ENCODE measurements at places on chromosomes 6 and 20. TPM values are rescaled to one million over a fixed set of nuclear protein-coding genes. Genes with fewer than 3 reads are reported as not detected.

GRCh38 chr6:130973521-130974277, 89.3 kb downstream of the EPB41L2 start:
- no peak for DNase-seq

GRCh38 chr6:88566746-88567534, 396.5 kb downstream of the RNGTT start:
- DNase-seq, result no peak

Gene RNF39
- total RNA-seq, result not detected

Gene CFAP206
- total RNA-seq, result not detected

DNA sequence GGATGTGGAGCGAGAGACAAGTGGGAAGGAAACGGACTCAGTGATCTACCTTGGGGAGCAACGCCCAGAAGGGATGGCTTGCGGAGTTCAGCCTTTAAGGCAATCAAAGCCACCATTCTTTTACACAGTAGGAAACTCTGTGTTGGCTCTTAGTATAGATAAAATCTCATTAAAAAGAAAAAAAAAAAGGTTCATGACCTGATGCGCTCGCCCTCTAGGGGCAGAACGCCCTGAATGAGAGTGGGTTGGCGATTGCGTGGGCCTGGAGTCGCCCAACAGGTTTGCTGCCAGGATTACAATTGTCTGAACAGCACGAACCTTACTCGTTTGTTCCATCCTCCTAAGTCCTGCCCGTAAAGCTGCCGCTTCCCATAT, 1.2 kb downstream of the TPD52L1 start:
- no peak for DNase-seq

DNA sequence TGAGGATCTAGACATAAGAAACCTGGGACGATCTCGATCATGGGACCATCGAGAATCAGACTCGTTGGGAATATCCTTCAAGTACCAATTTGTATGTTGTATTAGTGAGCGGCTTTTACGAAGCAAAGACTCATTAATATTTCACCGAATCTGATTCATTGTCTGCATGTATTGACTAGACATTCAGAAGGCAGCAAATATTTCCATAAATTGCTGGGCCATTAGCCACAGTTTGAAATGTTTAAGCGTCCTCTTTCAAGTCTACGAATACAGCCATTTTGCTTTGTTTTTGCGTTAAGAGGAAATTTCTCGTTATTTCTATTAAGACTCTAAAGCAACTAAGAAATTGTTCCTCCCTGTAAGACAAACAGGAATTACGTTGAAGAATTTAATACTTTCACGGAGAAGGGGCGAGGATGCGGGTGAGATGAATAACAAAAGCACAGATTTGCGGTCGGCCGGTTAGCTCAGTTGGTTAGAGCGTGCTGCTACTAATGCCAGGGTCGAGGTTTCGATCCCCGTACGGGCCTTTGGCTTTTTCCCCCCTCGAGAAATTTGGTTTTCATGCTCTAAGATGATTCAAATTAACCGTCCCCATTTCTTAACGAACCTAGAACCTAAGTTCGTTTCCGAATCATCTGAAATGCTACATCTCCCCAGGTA, 18.5 kb downstream of the POM121L2 start:
- no peak for DNase-seq

DNA sequence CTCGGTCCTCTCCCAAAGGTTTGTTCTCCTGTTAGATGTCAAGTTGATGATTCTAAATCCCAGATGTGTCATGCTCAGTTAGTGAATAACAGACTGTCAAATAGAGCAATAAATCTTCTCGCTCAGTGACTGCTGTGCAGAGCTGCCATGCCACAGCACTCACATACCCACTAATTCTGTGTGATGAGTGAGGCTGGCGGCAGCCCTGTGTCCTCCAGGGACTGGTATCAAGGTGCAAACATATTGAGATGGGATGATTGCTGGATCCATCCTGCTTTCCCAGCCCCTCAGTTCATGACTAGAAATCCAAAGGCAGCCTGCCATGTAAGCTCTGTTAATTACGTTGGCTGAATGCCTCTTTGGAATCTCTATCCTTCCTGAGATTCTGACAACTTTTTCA, 103.9 kb downstream of the OLIG3 start:
- DNase-seq, result no peak

Gene SMOC2
- 31.1 TPM for total RNA-seq

- no peak for DNase-seq
Observed at GRCh38 chr6:143090314-143091044, 29.8 kb downstream of the AIG1 start.

- DNase-seq, result no peak
Observed at GRCh38 chr6:17193106-17193775, 87.9 kb upstream of the RBM24 start.

DNA sequence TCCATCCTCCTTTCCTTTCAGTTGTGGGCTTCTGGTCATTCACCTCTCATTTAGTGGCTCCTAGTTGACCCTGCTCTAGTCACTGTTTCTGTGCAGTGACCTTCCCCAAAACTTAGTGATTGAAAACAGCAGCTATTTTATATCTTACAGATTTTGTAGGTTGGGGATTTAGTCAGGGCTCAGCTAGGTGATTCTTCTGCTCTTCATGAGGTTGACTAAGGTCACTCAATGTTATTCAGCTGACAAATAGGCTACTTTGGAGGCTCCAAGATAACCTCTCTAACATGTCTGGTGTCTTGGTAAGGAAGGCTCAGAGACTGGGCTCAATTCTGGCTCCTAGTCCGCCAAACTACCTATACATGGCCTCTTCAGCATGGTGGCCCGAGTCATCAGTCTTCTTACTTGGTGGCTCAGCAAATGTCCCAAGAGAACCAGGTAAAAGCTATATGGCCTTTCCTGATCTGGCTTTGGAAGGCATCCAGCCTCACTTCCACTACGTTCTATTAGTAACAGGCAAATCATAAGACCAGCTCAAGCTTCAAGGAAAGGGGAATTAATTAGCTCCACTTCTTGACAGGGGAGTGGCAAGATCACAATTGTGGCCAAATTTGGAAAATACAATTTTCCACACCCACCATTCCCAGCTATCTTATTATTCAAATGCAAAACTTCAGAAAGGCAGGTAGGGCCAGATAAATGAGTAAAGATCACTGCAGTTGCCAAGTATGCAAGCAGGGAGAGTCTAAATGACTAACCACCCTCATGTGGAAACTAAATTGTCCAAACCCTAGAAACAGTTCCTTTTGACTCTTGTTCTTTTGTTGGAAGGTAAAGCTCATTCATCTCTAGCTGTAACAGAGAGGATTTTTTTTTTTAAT, 50.5 kb upstream of the LTV1 start:
- DNase-seq, result no peak

Gene OR2W1
- not detected for total RNA-seq

Gene BMP6
- 3.1 TPM for total RNA-seq

Gene CDSN
- not detected for total RNA-seq

DNA sequence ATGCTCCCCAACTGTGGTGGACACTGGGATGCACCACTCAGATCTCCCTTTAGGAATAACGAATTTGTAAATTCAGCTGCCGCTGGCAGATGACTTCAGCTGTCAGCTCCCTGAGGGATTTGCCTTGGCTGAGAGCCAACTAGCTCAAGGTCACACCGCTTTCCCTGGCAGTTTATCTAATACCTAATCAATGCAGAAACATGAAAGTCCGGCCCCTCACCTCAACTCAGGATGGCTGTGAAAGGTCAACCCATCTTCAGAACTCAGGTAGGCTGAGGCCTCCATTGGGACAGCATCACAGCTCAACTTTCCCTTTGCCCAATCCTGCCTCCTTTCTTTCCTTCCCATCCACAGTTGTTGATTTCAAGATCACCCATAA, 22.8 kb upstream of the SCGN start:
- DNase-seq, result no peak

- DNase-seq, result no peak
Observed at GRCh38 chr6:160260803-160261450, 2.3 kb upstream of the SLC22A2 start.

Gene SOBP
- 20.3 TPM for total RNA-seq

GRCh38 chr6:163417595-163417994, 3.1 kb downstream of the QKI start:
- no peak for DNase-seq

DNA sequence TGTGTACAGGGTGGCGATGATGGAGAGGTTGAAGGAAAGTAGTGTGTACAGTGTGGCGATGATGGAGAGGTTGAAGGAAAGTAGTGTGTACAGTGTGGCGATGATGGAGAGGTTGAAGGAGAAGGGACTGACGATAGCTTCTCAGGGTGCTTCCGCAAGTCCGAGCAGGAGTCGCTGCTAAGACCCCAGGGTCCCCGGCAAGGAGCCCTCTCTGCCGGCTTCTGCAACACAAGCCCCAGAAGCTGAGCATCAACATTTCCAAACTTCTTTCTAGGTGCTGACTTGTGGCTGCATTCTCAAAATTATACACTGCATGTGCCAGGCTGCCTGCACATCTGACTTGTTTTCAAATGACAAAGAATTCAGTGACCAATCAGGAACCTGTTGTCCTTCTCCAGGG, 47.8 kb upstream of the NXT1 start:
- no peak for DNase-seq

Gene EYA4
- total RNA-seq, result 23.3 TPM

DNA sequence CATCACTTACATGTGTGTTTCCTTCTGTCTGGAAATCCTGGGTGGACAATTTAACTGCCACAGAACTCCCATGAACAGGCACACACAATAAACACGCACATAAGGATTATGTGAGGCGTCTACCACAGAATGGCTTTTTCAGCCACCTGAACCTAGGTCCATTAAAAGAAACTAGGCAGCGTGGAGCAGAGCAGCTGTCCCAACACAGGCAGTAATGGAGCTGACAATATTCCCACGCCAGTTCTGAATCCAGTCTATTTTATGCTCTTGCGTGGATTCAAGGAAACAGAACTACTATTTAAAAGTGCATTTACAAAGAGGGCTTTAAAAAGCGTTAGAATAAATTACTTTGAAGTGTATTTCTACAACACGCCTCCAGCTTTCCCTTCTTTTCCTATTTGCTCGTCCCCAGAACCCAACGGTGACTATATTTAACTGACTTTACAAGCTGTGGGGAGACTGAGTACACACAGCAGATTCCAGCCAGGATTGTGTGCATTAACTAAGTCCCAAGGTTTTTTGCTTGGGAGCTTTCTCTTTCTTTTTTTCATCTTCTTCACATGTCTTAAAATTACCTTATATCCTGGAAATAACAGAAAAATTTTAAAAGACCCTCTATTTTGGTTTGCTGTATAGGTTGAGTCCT, 95.9 kb downstream of the GMDS start:
- no peak for DNase-seq

- DNase-seq, result no peak
Observed at GRCh38 chr6:157579467-157580031, 198.6 kb downstream of the ZDHHC14 start.

DNA sequence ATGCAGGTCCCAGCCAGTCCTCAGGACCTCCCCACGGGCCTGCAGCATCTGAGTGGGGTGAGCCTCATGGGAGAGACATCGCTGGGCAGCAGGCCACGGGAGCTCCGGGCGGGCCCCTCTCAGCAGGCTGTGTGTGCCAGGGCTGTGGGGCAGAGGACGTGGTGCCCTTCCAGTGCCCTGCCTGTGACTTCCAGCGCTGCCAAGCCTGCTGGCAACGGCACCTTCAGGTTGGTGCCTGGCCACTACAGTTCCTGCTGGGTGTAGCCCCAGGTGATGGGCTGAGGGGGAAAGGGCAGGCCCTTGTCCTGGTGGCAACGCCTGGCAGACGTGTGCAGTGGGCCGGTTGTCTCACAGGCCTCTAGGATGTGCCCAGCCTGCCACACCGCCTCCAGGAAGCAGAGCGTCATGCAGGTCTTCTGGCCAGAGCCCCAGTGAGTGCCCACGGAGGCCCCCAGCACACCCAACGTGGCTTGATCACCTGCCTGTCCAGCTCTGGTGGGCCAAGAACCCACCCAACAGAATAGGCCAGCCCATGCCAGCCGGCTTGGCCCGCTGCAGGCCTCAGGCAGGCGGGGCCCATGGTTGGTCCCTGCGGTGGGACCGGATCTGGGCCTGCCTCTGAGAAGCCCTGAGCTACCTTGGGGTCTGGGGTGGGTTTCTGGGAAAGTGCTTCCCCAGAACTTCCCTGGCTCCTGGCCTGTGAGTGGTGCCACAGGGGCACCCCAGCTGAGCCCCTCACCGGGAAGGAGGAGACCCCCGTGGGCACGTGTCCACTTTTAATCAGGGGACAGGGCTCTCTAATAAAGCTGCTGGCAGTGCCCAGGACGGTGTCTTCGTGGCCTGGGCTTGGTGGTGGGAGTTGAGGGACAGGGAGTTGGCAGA, 787 bp upstream of the TNFRSF6B start:
- DNase-seq, result peak; percentile 84

GRCh38 chr20:4689220-4689619, 32.5 kb upstream of the PRND start:
- DNase-seq, result no peak

Data from heart left ventricle (tissue), 16 donors.